ENCODE measurements at places on chromosomes 3 and 15.

DNA sequence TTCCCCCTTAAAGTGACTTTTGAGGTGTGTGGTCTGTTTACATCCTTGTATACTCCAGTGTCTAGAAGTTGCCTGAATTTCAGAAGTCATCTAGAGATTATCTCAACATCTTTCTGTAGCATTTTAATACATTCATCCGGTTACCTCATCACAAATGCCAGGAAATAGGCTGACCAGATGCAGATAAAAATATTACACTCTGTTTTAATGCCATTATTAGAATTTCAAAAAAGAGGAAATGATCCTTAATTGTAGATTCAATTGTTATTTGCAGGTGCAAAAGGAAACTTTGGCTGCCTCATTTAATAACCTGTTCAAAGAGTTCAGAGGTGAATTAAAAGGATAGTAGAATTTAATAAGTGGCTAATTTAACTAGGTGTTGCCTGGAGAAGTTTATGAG is 290.9 kb downstream of the C3orf38 start:
- DNase-seq = no peak

DNA sequence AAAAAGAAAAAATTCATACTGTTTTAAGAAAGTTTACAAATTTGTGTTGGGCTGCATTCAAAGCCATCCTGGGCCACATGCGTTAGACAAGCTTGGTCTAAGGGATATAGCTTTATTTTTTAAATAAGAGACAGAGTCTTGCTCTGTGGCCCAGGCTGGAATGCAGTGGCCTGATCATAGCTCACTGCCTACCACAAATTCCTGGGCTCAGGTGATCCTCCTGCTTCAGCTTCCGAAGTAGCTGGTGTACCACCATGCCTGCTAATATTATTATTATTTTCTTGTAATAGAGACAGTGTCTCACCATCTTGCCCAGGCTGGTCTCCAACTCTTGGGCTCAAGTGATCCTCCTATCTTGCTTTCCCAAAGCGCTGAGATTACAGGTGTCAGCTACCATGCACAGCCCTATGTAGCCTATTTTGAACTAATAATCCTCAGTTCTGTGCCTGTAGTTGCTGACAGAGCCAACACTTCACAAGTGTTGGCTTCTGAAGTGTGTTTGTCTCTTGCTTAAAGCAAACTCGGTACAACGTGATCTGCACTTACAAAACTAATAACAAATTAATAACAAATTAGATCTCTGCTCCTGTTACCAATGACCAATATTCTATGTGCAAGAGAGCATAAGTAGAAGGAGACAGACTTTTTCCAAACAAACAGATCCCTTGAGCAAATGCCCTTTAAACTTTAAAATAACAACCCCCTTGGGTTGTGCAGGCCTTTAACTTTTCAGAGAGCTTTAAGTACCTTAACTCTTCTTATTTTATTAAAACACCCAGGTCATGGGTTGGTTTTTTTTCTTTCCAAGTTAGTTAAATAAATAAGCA is 135.2 kb downstream of the VGLL4 start:
- no peak for DNase-seq

DNA sequence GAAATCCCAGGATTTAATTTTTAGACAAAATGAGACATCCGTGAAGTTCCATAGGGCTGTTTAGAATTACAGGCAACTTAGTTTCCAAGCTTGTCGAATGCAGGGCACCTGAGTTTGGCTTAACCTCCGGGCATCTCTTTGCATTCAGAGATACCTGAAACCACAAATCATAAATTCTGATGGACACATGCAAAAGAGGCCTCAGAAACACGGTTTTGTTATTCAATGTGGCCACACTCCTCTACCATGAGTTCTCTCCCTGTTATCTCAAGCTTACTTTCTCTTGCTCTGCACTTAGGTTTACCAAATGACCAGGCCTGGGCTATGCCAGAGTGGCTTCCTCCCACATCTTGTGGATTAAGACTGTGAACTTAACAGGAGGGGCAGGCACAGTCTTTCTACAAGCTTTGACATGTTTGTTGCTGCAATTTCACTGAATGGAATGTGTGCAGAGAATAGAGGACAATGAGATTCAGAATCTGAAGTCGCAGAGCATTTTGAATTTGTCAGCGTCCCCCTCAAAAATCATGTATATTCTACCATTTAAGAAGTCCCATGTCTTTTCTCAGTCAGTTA is 137.7 kb downstream of the TPRG1 start:
- no peak for DNase-seq

DNA sequence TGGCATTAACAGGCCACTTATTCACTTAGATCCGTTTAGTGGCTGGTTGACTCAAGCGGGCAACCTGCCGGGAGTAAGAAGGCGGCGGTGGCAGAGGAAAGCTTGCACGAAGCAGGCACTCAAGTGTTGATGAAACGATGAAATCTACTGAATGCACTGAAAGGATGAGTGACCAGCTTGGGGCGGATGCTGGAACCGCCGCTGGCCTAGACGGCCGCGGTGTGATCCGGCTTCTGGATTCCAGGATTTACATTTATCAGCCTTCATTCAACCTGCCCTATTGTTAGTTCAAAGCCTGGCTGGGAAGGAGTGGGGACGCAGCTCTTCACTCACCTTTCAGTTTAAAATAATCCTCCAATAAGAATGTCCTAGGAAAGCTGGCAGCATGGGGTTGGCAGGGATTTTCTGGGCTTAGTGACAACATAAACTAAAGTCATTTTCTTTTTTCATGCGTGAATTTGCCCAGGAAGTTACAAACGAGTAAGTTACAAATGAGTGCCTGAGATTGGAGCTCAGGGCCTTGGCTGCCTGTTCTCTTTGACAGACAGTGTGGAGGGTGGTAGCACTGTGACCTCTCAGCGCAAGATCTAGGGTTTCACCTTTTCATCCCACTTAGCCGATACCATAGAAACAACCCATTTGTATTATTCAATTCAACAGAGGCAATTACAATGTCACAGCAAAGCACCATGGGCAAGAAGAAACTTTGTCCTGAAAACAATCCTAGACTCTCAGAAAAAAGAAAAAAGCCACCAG is 1.1 kb upstream of the PLCH1 start:
- DNase-seq = peak; percentile 30

GRCh38 chr3:122577409-122578031 is at the start of gene PARP15:
Gene PARP15 (plus strand): TSS chr3:122577650. CDS start chr3:122577668, 18 bp downstream.
- DNase-seq = peak; percentile 82

- no peak for DNase-seq
Measured at GRCh38 chr3:137737208-137737607, 26.9 kb upstream of the SOX14 start.

DNA sequence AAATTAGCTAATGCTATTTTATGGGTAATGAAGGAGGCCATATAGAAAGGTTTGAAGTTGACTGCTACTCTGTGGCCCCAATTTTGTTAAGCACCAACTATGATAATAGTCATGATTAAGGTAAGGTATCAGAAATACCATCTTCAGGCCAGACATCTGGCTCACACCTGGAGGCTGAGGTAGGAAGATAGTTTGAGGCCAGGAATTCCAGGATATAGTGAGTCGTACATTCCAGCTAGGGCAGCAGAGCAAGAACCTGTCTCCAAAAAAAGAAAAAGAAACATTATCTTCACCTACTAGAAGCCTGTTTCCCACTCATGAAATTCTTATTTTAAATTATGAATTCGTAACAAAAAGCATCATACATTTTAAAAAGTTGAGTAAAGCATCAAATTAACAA is 64.4 kb downstream of the LRRC28 start:
- DNase-seq = no peak
